CD4-positive, alpha-beta T cell (primary cell): ENCODE measurements at places on chromosomes 2 and 18. TPM values are rescaled to one million over a fixed set of nuclear protein-coding genes. Genes with fewer than 3 reads are reported as not detected.

ERFE gene
- not detected for total RNA-seq

NFE2L2 gene
- total RNA-seq: 53.3 TPM

C2orf80 gene
- not detected for total RNA-seq

GRCh38 chr18:23992089-23992940 lies 22.2 kb upstream of the TTC39C start:
- DNase-seq: peak; percentile 56

- DNase-seq: no peak
These were observed 217.2 kb downstream of the GALR1 start for GRCh38 chr18:77466890-77467289.

DNA sequence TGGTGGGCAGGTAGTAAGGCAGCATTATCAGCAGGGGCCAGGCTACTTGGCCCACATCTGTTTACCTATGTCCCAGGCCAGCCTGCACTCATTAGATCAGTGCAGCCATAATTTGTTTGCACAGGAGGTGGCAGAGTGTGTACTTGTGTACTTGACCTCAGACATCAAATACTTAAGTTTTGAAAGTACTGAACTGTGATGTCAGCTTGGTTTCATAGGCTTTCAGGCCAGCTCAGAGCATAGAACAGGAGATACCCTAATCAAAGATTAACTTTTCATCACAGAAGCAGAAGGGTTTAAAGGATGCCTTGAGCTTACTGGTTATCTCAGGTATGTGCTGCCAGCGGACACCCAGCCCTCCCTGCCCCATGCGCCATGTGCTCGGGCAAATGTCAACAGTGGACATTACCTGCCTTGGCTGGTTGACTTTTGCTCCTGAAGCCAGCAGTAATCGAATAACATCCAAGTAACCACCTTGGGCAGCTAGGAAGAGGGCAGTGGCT lies 33.2 kb downstream of the ANKRD29 start:
- DNase-seq: no peak

DNA sequence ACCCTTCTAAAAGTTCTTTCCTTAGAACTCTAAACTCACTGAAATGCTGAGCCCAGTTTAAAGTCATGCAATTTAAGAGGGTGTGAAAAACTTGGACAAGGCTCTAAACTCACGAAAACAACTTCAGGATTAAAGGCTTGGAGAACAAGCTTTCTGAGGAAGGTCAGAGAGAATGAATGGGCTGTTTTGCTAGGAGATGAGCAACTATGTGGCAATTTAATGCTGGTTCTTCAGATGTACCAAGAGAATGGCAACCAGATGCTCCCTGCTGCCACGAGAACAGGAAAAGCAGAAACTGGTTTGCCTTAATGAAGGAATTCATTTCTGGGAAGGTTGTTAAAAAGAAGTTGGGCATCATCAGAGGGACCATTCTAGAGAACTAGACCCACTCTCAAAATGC lies 77.8 kb upstream of the PMAIP1 start:
- DNase-seq: no peak

DNA sequence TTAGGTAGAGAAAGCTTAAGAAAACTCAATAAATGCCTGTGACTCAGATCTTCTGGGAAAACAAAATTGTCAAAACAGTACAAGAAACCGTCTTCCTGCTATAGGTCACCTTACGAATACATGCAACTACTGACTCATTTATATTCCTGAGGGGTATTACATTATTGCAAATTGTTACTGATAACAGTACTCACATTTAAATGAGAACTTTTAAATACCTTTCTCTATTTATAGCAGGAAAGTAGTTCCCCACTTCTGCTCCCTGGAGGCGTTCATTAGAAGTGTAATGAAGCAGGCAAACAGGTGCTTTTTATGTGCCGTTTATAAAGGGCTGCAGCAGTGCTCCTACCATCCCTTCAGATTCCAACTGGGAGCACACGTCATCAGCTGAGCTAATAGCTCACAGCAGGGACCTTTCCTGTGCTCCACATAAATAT lies 65.1 kb upstream of the RPRM start:
- no peak for DNase-seq

DNA sequence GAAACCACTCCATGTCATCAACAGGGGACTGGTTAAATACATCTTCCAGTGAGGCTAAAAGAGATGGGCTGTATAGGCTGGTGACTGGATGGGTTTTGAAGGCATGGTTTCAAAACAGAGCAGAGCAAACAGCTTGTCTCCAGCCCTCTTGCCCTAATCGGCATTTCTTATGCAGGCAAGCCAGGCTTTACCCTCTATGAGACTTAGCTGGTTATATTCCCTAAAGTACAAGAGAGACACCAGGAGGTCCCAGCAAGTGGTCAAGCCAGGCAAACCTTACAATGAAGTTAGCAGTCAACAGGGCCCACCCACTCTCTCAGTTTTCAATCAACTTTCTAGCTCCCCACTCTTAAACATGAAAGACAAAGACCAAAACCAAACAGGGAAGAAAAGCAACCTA lies 19.0 kb downstream of the OSBPL1A start:
- no peak for DNase-seq

DNA sequence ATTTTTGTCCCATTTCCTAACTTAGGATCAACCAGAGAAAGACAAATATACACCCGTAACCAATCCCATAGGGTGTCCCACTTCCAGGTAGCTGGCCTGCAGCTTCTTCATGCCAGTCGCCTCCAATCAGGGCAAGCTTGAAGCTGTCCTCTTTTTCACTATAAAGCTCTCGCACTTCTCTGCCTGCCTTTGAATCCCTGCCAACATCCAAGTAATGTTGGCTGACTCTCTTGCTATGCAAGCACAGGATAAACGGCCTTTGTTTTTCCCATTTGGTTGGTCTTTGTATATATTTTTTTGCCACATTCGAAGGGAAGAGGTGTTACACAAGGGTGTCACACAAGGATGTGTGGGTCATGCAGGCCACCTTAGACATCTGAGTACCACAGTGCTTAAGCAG lies 388.8 kb downstream of the CBLN2 start:
- no peak for DNase-seq

DNA sequence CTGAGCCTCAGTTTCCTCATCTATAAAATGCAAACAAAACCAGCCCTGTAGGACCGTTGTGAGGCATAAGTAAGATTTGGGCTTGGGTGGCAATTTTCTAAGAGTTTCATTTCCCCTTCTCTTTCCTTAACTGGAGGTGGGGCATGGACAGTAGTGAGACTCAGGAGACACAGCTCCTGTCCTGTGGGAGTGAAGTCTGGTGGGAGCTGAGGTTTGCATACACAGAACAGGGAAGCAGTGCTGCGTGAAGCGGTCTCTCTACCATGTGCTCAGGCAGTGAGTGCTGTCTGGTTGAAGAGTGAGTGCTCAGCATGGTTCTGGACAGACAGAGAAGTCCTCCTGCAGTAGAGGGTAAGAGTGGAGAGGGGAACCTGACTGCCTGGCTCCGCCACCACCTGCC lies 62.3 kb upstream of the MCFD2 start:
- no peak for DNase-seq

GRCh38 chr18:14089191-14089590 lies 43.0 kb downstream of the ZNF519 start:
- DNase-seq: no peak

GRCh38 chr18:2412996-2413751 lies 158.1 kb downstream of the METTL4 start:
- no peak for DNase-seq

GRCh38 chr2:141496810-141497209 lies 634.0 kb downstream of the LRP1B start:
- no peak for DNase-seq
